Osteoblast (primary cell): ENCODE measurements at places on chromosomes 1 and 21. TPM values are rescaled to one million over a fixed set of nuclear protein-coding genes. Genes with fewer than 3 reads are reported as not detected.

GRCh38 chr21:27359141-27359540, 392.3 kb upstream of the ADAMTS5 start:
- H3K27ac ChIP-seq = no peak overlapping the region
- H3K27me3 ChIP-seq = no peaks in the 10 kb centered on the region
- H3K36me3 ChIP-seq = no peaks in the 10 kb centered on the region
- H3K4me1 ChIP-seq = no peaks in the 10 kb centered on the region
- DNase-seq = no peak

DNA sequence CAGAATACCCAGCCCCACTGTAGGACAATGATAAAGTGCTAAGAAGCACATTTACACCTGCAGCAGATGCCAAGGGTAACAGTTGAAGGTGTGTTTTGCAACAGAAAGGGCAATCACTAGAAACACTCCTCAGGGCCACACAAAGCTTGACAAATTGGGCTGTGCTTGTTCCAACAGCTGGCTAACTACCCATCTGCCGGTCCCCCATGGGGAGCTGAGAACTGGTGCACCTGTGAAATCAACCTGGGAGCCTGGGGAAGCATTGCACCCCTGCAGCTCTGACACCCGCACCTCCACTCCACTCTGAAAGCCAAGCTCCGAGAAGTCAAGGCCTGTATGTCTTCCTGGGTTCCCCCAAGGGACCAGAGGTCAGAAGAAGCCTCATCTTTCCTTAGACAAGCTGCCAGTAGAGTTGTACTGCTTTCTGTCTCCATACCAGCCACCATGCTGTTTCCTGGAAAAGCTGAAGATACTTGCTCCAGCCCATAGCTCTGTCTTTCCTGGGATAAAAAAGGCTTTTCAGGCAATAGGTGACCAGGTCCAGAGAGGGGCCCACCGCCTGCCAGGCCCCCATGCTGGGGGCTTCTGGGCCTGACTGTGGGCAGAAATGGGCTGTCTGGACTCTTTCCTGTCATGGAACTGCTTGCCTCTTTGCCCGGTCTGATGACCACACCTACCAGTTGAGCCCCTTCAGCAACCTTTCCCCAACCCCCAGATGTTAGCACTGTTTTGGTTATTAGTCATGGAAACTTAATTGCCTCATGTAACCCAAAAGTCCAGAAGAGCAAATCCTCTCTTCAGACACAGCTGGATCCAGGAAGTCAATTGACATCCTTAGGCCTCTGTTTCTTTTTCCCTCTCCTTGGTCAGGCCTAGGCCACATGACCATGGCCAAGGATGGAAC, 93.6 kb downstream of the KIF14 start:
- H3K4me1 ChIP-seq = no peaks in the 10 kb centered on the region
- no peak for DNase-seq
- no peak overlapping the region for H3K27ac ChIP-seq
- no peak overlapping the region for H3K4me3 ChIP-seq

TSSK3 gene
- 1.5 and 1.8 TPM in 2 replicates for total RNA-seq

- H3K27ac ChIP-seq = no peak overlapping the region
- H3K27me3 ChIP-seq = no peaks in the 10 kb centered on the region
- H3K4me1 ChIP-seq = no peaks in the 10 kb centered on the region
- DNase-seq = peak; percentile 84
These were observed 5.2 kb downstream of the NCF2 start for GRCh38 chr1:183585038-183585437.

NCAM2 gene
- 8.0 and 15.3 TPM in 2 replicates for total RNA-seq

MMP23B gene
- total RNA-seq = 0.59 and 1.1 TPM in 2 replicates

S100A12 gene
- total RNA-seq = not detected in 2 replicates

DNA sequence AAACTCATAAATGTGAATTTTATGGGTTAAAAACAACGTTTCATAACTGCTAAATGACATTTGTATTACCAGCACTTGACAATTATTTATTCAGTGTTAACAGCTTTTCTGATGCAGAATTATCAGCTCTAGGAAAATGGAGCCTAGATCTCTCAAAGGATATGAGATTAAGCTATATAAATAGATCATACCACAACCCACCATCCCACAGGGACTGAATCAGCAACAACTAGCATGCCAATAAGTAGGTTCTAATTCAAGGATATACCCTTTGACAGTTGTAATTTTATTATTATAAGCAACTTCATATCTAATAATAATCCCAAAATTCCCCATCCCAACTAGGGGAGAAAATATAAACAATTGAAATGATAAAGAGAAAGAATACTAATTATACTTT, 275.4 kb upstream of the RGS18 start:
- H3K36me3 ChIP-seq = no peaks in the 10 kb centered on the region
- no peaks in the 10 kb centered on the region for H3K4me1 ChIP-seq
- H3K27me3 ChIP-seq = no peaks in the 10 kb centered on the region
- no peak for DNase-seq
- no peak overlapping the region for H3K27ac ChIP-seq

GRCh38 chr1:152735648-152736047, 22.2 kb upstream of the KPRP start:
- no peaks in the 10 kb centered on the region for H3K27me3 ChIP-seq
- DNase-seq = no peak
- H3K27ac ChIP-seq = no peak overlapping the region
- H3K4me1 ChIP-seq = no peaks in the 10 kb centered on the region
- no peaks in the 10 kb centered on the region for H3K36me3 ChIP-seq
- H3K4me3 ChIP-seq = no peak overlapping the region

S100A9 gene
- total RNA-seq = 0.36 and 0.59 TPM in 2 replicates

CFAP74 gene
- not detected in 2 replicates for total RNA-seq

DNA sequence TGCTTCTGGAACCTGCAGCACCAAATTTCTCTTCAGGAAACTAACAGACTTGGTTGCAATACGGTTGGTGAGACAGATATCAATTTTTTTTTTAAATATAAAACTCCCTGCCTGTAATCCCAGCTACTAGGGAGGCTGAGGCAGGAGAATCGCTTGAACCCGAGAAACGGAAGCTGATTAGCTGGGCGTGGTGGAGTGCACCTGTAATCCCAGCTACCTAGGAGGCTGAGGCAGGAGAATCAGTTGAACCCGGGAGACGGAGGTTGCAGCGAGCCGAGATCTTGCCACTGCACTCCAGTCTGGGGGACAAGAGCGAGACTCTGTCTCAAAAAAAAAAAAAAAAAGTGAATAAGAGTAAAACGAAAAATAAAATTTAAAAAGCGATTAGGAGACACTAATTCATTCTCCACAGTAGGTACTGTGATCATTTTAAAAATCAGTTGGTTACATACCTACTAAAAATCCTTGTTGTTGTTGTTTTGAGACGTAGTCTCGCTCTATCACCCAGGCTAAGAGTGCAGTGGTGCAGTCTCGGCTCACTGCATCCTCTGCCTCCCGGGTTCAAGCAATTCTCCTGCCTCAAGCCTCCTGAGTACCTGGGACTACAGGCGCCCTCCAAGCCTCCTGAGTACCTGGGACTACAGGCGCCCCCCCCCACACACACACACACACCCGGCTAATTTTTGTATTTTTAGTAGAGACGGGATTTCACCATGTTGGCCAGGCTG, 796 bp upstream of the RBM8A start:
- peaks cover 8% of the 10 kb centered on the region for H3K4me1 ChIP-seq
- no peaks in the 10 kb centered on the region for H3K27me3 ChIP-seq
- peak overlapping the region; percentile 99 for H3K27ac ChIP-seq
- DNase-seq = no peak
- H3K4me3 ChIP-seq = peak overlapping the region; percentile 83

GCSAML gene
- total RNA-seq = not detected in 2 replicates

GRCh38 chr1:243233908-243234307, 21.2 kb downstream of the CEP170 start:
- no peak overlapping the region for H3K4me3 ChIP-seq
- H3K27ac ChIP-seq = no peak overlapping the region
- peaks cover 6% of the 10 kb centered on the region for H3K4me1 ChIP-seq
- peaks cover 25% of the 10 kb centered on the region for H3K36me3 ChIP-seq
- no peaks in the 10 kb centered on the region for H3K27me3 ChIP-seq
- no peak for DNase-seq

DNA sequence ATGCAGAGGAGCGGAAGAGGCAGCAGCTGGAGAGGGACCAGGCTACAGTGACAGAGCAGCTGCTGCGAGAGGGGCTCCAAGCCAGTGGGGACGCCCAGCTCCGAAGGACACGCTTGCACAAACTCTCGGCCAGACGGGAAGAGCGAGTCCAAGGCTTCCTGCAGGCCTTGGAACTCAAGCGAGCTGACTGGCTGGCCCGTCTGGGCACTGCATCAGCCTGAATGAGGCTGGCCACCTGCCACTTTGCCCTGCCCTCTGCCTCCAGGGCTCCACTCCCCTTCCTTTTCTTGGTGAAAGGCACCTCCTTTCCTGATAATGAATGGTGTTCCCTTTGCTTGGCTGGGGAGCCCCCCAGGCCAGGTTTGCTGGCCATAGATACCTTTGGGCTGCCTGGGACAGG, 3.3 kb upstream of the HMGN2 start:
- no peak overlapping the region for H3K4me3 ChIP-seq
- no peaks in the 10 kb centered on the region for H3K27me3 ChIP-seq
- H3K4me1 ChIP-seq = peaks cover 24% of the 10 kb centered on the region
- H3K27ac ChIP-seq = no peak overlapping the region

RGL1 gene
- total RNA-seq = 24.6 and 25.3 TPM in 2 replicates

DNA sequence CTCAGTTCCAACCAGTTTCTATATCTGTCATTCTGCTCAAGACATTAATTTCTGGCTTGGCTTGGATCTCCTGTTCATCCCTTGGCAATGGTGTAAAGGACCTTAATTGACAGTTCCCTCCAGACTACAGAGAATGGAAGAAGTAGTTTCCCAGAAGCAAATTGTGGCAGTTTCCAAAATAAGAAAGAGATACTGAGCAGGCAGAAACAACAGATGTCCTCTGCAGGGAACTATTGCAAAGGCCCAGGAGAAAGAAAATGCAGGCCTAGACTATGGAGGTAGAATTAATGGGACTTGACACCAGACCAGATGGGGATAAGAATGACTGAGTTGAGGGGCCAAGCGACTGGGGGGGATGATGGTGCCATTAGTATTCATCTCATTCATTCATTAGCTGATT, 6.1 kb upstream of the AK2 start:
- H3K4me3 ChIP-seq = no peak overlapping the region
- no peak for DNase-seq
- H3K27me3 ChIP-seq = no peaks in the 10 kb centered on the region
- no peaks in the 10 kb centered on the region for H3K4me1 ChIP-seq
- no peaks in the 10 kb centered on the region for H3K36me3 ChIP-seq

ASCL5 gene
- total RNA-seq = not detected in 2 replicates

- H3K4me1 ChIP-seq = no peaks in the 10 kb centered on the region
- H3K36me3 ChIP-seq = no peaks in the 10 kb centered on the region
- DNase-seq = no peak
- H3K4me3 ChIP-seq = no peak overlapping the region
- H3K27me3 ChIP-seq = no peaks in the 10 kb centered on the region
These were observed 20.8 kb upstream of the LRRC3 start for GRCh38 chr21:44434568-44434925.

OR2T35 gene
- not detected in 2 replicates for total RNA-seq

DNA sequence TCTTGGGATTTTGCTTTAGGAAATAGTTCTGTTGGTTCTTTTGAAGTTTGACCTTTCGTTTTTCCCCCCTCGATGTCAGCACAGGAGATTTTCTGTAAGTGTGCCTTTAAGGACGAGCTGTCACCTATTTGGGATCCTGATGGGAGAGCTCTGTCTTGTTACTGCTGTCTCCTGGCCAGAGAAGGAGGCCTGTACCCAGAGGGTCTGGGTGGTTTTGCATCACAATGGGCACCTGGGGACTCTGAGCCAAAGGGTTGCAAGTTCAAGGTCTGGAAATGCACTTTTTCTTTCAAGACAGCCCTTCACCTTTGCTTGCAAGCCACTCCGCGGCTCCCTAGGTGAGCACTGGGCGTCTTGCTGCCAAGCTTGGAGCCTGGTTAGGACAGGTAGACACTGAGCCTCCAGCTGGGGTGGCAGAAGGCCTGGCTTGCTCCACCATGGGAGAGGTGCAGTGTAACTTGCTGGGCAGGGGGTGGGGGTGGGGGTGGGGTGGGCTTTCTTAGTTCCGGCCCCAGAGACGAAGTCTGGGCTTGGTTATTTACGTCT, 2.9 kb downstream of the AJAP1 start:
- no peak overlapping the region for H3K27ac ChIP-seq
- H3K36me3 ChIP-seq = no peaks in the 10 kb centered on the region
- H3K4me3 ChIP-seq = no peak overlapping the region
- peak; percentile 69 for DNase-seq
- H3K27me3 ChIP-seq = peaks cover 9% of the 10 kb centered on the region

DNA sequence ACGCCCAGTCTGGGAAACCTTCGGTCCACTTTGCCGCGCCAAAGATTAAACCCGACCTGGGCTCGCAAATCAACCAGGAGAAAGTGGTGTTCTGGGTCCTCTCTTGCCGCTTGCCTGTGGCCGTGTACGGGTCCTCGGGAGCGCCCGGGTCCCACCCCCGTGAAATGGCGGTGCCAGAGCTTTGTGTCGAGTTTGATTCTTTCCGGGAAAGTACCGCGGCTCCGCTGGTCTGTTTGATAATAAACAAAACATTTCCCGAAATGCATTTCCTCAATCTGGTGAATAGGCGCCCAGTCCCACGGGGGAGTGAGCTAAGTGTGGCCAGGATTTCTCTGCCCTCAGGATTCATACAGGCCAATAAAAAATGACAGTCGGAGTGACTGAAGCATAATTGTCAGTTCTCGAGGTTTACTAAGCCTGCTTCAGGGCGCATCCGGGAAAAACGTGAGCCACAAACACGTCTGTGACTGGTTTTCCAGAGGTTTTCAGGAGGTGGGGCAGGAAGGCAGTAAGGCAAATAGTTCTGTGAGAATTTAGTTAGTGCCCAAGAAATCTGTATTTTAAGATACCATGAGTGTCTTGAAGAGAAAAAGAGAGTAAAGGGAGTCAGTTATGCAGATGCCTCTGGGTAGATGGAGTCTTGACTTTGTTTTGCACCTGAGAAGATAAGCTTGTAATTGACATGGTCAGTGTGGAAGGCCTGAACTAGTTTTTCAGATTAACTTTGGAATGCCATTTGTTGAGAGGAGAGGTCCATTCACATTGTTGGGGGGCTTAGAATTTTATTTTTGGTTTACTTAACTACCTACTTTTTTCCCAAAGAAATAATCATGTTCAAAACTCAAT, 675 bp downstream of the IFNAR1 start:
- peaks cover 11% of the 10 kb centered on the region for H3K4me1 ChIP-seq
- no peaks in the 10 kb centered on the region for H3K36me3 ChIP-seq
- H3K27ac ChIP-seq = peak overlapping the region; percentile 95
- DNase-seq = peak; percentile 80
- H3K4me3 ChIP-seq = peak overlapping the region; percentile 95

- H3K27me3 ChIP-seq = no peaks in the 10 kb centered on the region
- no peak overlapping the region for H3K4me3 ChIP-seq
- no peak for DNase-seq
- H3K27ac ChIP-seq = no peak overlapping the region
- H3K4me1 ChIP-seq = no peaks in the 10 kb centered on the region
- H3K36me3 ChIP-seq = no peaks in the 10 kb centered on the region
These were observed 162.4 kb upstream of the BEND5 start for GRCh38 chr1:48939042-48939441.

CNTN2 gene
- total RNA-seq = under 0.01 TPM in 1 of 2 replicates, not detected in the other

KAZN gene
- 9.0 and 10.3 TPM in 2 replicates for total RNA-seq
